Stimulated activated CD8-positive, alpha-beta memory T cell treated with anti-CD3 and anti-CD28 coated beads, Interleukin-12 subunit alpha, Interleukin-12 subunit beta, amount 100 ng/mL, for 1 hour (primary cell): ENCODE measurements at places on chromosomes 16 and 17.

DNA sequence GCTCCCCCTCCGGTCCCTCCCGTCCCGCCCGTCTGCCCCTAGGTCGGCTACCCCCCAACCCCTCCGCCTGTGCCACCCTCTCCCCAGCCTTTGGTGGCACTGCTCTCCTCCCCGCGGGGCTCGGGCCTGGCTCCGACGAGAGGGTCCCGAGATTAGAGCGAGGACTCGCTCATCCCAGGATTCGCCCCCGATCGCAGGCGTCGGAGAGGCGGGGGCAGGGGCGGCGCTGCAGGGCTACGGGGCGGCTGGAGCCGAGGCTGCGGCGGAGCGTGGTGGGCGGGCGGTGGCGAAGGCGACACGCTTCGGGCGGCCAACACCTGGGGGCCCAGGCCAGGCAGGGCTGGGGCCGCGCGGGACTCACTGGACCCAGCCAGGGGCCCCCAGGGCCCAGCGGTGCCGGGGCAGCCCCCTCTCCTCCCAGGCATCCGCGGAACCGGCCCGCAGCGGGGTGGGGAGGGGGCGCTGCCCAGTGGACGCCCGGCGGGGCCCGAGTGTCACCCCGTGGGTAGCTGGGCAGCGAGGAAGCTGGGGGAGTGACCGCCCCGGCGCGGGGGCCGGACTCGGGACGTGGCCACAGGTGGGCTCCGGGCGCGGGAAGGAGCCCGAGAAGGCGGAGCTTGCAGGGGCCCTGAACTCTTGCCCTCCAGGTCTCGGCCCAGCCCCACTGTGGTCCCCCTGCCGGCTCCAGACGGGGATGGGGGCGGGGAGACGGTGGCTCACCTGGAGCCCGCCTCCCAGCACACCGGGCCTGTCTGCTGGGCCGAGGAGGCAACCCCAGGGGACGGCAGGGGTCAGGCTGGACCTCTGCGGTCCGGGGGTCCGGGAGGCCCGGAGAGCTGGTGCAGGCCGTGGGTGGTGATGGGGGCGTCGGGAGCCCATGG lies 1.5 kb downstream of the MGAT5B start:
- no peak for DNase-seq

- no peak for DNase-seq
These were observed 18.2 kb upstream of the TRAP1 start for GRCh38 chr16:3735541-3735940.

- DNase-seq: no peak
These were observed 26.0 kb upstream of the ADCY9 start for GRCh38 chr16:4142268-4142667.

- DNase-seq: no peak
These were observed 26.8 kb upstream of the FBXO47 start for GRCh38 chr17:38994026-38994425.

GRCh38 chr17:5821803-5822202 lies 237.5 kb upstream of the NLRP1 start:
- DNase-seq: no peak

DNA sequence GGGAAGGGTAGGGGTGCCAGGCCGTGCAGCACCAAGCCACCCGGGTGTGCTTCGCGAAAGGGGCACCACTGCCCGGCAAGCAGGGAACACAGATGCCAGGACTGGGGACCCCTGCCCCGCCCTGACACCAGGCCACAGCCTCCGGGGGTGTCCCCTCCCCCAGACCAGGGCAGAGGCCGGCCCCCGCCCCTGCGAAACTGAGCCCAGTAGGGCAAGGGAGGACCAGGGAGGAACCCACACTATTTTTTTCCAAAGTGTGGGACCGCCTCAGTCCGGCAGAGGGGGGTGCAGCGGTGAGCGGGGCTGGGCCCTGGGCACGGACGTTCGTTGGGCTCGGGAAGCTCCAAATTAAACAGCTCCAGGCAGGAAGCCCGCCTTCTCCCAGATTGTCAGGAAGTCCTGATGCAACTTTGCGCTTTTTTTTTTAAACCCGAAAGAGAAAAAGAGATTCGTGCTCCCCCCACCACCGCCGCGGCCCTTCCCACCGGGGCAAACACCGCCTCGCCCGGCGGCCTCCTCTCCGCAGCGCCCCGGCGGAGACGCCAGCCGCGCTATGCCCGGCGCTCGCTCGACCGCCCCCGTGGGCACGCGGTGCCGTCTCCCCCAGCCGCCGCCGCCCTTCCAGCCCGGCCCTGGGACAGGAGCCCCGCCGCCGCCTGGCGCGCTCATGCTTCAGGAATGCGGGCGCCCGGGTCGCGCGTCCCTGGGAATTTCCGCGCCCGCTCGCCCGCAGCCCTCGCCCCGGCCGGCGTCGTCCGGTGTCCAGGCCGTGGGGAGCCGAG lies 755 bp downstream of the PIEZO1 start:
- DNase-seq: no peak

DNA sequence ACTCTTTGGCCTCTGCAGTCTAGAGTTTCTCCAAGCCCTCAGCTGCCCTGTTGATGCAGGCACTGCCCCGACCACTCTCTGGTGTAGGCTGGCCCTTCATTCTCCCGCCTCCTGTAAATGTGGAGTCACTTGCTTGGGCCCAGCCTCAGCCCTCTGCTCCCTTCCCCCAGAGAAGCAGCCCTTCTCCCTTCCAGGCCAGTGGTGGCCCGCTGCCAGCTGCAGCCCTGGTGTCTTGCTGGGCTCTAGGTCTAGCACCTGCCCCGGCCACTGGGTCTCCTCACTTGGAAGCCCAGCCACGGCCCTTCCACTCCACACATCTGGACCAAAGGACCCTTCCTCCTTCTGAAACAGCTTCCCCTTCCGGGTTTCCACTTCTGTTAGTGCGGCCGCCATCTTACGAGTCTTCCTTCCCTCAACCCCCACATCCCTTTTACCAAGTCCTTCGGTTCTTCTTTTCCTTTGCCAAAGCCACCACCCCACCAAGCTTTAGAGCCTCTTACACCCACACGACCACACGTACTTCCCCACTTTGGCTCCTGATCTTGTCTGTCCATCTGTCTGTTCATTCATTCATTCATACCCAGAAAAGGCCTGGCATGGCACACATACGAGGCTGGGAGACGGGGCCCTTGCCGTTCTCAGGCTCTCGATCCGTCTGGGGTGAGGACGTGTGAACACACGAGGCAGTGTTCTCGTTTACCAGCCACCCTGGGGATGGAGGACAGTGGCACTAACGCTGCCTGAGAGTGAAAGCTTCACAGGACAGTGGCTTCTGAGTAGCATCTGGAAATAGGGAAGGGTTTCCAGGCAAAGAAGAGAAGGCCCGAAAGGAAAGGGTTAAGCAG lies 68.0 kb downstream of the ABR start:
- no peak for DNase-seq

GRCh38 chr16:55495616-55496289 lies 13.1 kb upstream of the LPCAT2 start:
- DNase-seq: no peak

GRCh38 chr16:88880226-88881006 lies 14.0 kb upstream of the PABPN1L start:
- DNase-seq: no peak

DNA sequence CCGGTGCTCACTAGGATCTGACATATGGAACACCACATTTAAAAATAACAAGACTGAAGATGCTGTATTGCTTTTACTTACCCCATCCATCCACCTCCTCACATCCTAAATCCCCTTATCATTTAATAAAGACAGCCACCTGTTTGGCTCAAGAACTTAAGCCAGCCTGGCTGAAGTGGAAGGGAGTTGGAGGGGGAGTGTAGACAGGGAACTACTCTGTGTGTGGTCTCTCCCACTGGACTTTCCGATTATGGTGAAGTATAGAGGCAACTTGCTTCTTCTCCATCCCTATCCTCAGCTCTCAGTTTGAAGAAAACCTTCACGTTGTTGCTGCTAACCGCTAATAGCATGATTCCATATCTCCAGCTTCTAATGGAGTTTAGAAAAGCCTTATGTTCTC lies 313.4 kb downstream of the CDH11 start:
- no peak for DNase-seq

DNA sequence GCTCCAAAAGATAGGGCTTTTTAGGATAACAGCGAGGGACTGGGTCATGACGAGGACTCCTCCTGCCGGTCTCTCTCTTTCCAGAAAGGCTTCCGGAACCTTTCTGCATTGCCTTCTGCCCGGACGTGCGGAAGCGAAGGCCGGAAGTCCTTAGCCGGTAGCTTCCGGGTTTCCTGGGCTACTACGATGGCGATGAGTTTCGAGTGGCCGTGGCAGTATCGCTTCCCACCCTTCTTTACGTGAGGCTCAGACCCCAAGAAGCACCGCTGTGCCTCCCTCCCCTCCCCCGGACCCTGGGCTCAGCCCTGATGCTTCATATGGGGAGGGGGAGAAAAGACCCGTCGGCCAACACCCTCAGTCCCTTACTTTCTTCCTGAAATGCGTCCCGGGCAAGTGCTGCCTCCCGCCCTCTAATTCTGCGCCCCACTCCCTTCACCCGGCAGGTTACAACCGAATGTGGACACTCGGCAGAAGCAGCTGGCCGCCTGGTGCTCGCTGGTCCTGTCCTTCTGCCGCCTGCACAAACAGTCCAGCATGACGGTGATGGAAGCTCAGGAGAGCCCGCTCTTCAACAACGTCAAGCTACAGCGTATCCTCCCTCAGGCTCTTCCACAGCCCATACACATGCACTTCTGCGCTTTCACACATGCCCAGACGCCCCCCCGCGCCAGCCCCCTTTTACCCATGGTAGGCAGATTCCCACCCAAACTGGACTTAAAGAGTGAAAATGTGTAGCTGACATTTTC lies at the start of gene VPS25:
Gene VPS25, plus strand, starts transcription at position 160 of the 746 bp plus-strand sequence. Its CDS starts 27 bp downstream, at position 187.
- peak; percentile 63 for DNase-seq

DNA sequence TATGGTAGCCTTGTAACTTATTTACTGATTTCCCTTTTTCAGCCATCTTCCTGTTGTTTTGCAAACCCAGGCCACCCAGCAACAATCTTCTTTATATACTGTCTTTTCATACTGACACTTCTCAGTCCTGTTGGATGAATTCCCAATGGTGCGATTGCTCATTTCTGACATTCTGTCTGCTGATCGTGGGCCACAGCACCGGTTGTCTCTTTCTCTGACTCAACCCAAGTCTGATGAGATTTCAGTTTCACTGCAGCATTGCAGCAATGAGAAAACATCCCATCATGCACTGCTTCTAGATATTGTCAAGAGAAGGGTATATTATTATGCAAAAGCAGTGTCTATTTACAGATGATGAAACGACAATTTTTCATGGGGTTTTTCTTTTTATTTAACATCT lies 349.2 kb upstream of the HSBP1 start:
- DNase-seq: no peak

DNA sequence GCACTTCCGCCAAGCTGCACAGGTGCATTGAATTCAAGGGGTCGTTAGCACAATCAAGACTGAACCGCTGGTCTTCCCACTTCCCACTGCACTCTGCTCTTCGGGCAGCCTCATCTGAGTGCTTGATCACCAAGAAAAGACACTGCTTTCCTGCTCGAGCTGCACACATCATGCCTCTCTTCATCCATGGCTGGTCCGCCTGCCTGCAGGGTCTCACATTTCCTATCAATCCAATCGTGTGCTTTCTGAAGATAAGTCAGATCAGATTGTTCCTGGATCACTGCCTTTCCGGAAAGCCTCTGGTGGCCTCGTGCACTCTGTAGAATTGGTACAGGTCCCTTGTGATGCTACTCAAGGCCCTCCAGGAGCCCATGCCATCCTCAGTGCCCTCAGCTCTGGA lies 30.8 kb upstream of the HSBP1 start:
- no peak for DNase-seq

GRCh38 chr17:15409721-15410250 lies 57.6 kb downstream of the CDRT4 start:
- no peak for DNase-seq

DNA sequence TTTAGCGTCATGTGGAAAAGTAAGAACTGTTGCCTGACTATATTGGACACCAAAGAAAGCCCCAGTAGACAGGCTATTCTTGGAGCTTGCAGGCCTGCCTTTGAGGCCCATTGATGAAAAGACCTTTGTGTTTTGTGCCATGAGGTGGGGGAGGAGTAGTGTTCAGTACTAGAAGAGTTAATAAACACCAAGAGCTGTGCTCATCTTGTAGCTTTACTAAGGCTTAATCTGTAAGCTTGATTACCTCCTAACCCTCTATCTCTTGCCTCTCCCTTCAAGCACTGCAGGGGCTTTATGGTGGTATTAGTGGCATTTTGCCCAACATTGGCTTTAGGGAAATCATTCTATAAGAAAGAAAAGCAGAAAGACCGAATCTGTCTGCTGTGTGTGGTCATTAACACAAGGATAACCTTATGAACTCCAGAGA lies 220.2 kb upstream of the TBX2 start:
- DNase-seq: no peak

DNA sequence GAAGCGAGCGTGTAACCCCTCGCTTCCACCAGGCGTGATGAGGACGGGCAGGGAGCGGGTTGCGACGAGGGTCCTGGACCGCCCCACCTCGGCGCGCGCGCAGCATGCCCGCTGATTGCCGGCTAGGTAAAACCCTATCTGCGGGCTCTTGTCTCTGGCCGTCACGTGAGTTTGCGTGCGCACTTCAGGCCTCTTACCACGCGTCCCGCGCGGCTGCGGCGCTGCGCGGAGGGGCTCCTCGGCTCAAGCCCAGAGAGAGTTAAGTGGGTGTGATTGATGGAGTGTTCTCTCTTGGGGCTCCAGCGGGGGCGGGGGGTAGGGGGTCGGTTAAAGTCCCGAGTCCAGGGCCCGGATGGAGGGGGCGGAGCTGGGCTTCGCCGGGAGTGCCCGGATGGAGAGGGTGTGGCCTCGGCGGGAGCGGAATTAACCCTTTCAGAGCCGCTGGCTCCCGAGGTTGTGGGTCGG lies 7.9 kb downstream of the KDM6B start:
- DNase-seq: peak; percentile 79

DNA sequence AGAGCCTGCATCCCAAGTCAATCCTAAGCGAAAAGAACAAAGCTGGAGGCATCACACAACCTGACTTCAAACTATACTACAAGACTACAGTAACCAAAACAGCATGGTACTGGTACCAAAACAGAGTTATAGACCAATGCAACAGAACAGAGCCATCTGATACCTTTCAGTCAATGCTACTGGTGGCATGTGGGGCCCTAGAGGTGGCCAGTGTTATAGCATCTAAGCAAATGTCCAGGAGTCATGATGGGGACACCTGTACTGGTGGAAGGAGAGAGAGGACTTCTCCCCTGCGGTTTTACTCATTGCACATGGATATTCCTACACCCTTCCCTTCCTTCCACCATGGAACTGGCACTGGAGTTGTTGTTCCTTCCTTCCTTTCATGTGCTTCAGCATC lies 6.0 kb upstream of the ASIC2 start:
- DNase-seq: no peak

DNA sequence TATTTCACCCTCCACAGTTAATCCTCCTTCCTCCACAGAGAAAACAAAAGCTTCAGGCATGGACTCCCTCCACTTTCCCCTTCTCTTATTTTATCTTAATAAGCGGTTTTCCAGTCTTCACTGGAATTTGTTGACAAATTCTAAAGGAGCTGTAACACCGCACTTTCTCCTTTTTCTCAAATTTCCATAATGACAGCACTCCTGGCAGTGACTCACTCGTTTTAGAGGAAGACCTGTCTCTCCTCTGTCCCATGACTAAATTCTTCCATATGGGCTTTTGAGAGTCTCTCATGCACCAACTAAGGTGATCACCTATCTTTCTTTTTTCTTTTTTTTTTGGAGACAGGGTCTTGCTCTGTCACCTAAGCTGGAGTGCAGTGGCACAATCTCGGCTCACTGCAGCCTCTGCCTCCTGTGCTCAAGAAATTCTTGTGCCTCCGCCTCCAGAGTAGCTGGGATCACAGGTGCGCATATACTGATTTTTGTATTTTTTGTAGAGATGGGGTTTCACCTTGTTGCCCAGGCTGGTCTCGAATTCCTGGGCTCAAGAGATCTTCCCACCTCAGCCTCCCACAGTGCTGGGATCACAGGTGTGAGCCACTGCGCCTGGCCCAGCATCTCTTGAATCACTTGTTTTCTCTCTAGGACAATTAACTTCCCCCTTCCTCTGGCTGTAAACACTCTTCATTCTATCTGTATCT lies 7.7 kb downstream of the ITGAM start:
- no peak for DNase-seq

- no peak for DNase-seq
These were observed 40.9 kb downstream of the SKAP1 start for GRCh38 chr17:48388955-48389743.
